ENCODE measurements at places on chromosomes 4 and X. TPM values are rescaled to one million over a fixed set of nuclear protein-coding genes. Genes with fewer than 3 reads are reported as not detected.

- no peak for DNase-seq
These were observed 21.6 kb downstream of the TEC start for GRCh38 chr4:48247878-48248558.

DNA sequence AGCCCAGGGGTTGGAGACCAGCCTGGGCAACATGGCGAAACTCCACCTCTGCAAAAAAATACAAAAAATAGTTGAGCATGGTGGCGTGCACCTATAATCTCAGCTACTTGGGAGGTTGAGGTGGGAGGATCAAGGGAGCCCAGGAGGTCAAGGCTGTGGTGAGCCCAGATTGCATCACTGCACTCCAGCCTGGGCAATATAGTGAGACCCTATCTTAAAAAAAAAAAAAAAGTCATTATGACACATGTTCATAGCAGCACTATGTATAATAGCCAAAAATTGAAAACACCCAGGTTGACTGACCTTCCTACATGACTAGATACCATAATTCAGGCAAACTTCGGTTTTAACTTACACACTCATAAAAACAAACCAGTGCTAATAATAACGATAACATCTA lies 90.8 kb upstream of the RBPJ start:
- DNase-seq = no peak

GRCh38 chr4:97867557-97868091 lies 275.7 kb downstream of the STPG2 start:
- no peak for DNase-seq

- no peak for DNase-seq
These were observed 47.2 kb upstream of the PPP1R2C start for GRCh38 chrX:42825201-42825600.

- DNase-seq = no peak
These were observed 123.9 kb upstream of the ACSL4 start for GRCh38 chrX:109856974-109857373.

MED12 gene
- 76.3 TPM for total RNA-seq

AMBN gene
- not detected for total RNA-seq

DNA sequence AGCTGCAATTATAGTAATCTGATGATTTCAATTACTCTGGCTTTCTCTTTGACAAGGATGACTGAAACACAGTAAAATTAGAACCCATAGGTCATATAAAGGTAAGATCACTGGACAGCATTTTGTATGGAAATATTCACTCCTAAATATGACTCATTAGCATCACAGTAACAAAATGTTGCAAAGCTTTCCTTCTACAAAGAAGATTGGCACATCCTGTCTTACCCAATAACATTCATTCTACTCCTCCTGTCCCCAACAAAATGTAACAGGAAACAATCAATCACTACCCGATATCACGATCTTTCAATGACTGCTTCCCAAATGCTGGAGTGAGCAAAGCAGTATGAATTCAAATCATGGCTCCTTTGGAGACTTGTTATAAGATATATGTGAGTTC lies 95.3 kb downstream of the FANCB start:
- no peak for DNase-seq

DNA sequence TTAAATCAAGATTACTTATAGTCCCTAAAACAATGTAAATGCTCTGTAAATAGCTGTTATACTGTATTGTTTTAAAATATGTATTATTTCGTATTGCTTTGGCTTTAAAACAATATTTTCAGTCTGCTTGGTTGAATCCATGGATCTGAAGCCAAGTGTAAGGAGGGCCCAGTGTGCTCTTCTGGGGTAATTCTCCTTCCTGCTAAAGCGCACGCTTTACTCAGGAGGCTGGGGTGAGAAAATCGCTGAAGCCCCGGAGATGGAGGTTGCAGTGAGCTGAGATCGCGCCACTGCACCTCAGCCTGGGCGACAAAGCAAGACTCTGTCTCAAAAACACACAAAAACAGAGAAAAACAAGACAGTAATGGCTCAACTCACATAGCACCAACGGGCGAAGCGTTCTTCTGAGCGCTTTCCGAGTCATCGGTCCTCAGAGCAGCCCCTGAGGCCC lies 391 bp upstream of the IDUA start:
- no peak for DNase-seq

DNA sequence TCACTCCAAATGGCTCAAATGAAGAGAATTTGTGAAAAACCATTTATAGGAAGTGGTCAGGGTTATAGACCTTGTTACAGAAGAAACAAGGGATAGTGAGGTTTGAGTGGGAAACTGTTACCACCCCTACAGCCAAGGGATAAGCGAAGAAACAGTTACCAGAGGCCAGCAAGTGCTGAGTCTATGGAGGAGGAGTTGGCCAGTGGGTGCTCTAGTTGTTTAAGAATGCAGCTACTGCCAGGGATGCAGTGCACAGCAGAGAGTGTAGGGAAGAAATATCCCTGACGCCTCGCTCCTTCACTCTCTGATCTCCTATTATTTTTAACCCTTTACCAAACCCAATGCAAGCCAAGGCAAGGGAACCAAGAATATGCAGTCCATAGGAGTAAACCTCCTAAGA lies 15.2 kb upstream of the SYTL4 start:
- DNase-seq = no peak

- no peak for DNase-seq
These were observed 54.6 kb upstream of the HCCS start for GRCh38 chrX:11056322-11057176.

DNA sequence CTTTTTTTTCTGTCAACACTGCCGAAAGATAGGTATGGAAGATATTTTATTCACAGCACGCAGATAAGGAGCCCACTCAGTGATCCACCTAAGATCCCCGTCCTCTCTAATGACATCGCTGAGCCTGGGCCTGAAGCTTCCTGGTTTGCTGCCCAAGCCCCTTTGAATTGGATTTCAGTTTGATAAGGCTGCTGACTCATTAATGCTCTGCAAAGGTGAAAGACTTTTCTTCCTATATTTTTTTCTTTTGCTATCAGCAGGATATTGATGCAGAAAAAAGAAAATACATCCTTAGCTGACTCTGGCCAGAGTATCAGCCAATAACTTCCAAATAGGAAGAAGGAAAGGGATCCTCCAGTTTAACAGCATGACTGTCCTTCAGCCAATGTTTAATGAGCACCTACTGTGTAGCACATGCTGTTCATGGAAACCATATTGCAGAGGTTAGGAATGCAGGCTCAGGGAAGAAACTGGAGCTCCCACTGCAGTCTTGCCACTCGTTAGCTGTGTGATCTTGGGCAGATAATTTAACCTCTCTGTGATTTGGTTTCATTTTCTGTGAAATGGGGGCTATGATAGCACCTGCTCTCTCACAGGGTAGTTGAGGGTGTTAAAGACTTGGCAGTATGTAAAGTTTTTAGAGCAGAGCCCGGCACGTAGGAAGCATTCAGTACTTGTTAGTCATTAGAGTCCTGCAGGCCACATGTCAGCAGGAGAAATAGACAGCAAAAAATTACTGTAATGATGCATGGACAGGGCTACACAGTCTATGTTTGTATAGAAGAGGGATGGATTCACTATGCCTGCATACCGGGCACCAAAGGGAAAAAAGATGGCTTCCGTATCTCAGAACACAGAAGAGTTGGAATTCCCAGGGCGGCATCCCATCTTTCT lies 39.3 kb downstream of the EVC start:
- DNase-seq = no peak

DNA sequence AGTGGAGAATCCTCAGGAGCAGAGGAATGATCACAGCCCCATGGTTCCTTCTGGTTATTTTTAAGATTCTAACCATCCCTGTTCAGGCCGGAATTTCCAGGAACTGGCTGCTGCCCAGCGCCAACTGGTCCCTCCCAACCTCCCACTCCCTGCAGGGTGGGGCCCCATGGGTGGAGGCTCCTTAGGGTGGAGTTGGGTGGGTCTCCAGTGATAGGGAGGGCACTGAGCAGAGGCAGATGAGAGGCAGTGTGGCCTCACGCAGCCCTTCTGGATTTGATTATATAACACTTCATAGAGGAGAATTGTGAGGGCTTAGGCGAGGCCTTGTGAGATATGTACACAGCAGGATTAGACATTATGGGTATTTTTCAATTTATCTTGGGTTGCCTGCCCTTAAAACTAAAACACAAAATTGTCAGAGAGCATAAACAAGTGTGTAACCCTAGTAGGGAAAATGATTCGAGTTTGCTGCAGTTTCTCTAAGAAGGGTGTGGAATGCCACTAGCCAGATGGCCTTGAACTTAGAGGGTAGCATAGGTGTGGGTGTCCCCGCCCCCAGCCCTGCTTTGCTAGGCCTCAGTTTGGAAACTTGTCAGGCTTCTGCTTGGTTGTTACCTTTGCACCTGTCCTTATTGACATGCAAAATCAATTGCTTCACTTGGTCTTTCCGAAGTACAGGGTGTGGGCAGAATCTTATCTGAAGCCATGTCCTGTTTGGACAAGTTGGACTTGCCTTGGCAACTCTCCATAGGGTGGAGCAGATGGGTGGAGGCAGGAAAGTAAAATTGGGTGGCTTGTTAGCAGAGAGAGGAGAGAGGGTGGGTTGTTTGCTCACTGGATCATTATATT lies 9.4 kb downstream of the KLF3 start:
- DNase-seq = no peak

- no peak for DNase-seq
These were observed 608 bp downstream of the TAF1 start for GRCh38 chrX:71366674-71367256.

CFAP99 gene
- not detected for total RNA-seq

GRCh38 chr4:120071192-120071795 lies 4.6 kb upstream of the MAD2L1 start:
- DNase-seq = peak; percentile 32

DNA sequence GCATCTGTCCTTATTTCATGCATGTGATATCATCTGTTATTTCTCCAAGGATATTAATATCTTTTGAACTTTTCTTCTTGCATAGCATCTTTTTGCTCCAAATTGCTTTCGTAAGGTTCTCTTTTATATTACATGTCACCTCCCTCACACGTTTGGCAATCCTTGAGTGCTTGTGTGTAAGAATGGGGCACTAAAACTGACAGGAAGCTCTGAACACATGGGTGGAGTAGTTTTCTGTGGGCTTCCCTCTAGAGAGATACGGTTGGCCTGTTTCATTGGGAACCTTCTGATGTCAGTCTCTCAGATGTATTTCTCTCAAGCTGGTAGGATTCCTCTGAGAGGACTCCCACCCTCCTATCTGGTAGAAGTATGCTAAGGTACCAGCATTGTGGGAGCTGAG lies 223.0 kb downstream of the MID1 start:
- DNase-seq = no peak

GRCh38 chr4:67580577-67580976 lies 22.1 kb downstream of the STAP1 start:
- no peak for DNase-seq

HMGB3 gene
- total RNA-seq = 277 TPM

GRCh38 chr4:57405359-57405758 lies 295.2 kb upstream of the IGFBP7 start:
- no peak for DNase-seq

GRCh38 chr4:140296335-140297220 lies 76.9 kb upstream of the SCOC start:
- no peak for DNase-seq

PIR gene
- 53.4 TPM for total RNA-seq

PAGE5 gene
- total RNA-seq = not detected

DNA sequence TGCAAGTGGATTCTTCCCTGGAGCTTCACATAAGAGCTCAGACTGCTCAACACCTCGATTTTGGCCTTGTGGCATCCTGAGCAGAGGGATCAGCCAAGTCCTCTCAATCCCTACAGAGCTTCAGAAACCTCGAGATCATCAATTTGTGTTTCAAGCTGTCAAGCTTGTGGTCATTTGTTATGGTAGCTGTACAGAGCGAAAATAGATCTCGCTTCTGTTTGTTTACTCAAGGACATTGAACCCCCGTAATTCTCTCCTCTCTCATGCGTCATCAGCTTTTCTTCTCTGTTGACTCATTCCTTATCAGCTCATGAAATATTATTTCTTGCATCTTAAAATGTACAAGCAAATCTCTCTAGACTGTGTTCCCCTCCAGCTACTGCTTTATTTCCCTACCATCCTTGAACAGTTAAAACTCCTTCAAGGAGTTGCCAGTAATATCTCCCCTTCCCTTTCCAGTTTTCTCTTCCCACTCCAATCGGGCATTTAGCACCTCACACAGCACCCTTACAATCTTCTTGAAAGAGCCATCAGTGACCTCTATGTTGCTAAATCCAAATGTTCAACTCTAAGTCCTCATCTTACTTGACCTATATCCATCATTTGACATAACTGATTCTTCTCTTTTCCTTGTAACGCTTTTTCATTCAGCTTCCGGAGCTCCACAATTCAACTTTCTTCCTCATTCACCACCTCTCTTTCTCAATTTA lies 106.2 kb upstream of the FAT1 start:
- DNase-seq = no peak

DNA sequence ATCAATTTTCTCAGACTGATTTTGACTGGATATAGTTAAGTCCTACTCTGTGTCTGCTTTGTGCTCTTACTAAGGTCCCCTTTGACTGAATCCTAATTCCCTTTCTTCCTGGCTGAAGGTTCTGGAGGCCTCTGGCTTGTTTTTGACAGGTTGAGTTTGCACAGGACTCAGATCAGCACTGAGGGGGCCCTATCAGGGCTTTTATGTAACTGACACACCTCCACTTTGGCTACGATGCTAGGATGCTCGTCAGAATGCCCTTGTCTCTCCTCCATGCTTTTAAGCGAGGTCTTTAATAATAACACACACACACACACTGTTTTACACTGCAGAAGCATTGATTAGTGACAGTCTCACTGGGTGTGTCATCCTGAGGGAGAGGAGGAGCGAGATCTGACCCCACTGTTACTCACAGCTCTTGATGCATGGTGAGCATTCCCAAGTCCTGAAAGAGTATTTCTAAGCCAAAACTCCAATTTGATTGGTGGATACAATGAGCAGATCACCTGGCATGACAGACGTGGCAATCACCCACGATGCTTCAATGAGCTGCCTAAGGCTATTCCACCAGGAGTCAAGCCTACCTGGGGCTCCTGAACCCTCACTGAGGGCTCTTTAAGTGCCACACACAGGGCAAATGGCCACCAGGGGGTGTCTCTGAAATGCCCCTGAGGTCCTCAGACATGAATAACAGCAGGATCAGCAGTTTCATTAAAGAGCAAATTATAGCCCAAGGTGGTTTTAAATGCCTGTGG lies 130.4 kb upstream of the CPEB2 start:
- no peak for DNase-seq

- DNase-seq = no peak
These were observed 88.0 kb upstream of the TLR2 start for GRCh38 chr4:153595894-153596601.

GRCh38 chr4:140085062-140085622 lies 68.8 kb downstream of the MAML3 start:
- DNase-seq = no peak

GRCh38 chr4:47017081-47017480 lies 14.3 kb upstream of the GABRB1 start:
- no peak for DNase-seq

DNA sequence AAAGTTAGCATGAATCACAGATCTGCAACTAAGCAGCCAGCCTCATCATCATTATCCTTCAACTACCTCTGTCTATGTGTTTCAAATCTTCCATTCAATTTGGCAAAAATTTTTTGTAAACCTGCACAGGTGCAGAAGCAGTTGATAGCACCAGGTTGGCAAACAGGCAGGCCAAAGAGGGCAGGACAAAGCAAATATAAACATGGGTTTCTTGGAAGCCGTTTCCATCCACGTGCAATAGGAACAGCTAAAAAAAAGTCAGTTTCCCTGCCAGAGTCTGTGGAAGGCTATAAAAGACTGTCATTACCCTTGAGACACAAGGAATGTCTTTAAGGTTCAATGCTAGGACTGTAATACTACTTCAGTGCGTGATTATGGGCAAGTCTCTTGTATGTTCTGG lies 253.2 kb downstream of the PDHA2 start:
- DNase-seq = no peak

- no peak for DNase-seq
These were observed 10.6 kb upstream of the XKRX start for GRCh38 chrX:100939333-100939732.

Data from neural crest cell (in vitro differentiated cells).